Osteoblast (primary cell): ENCODE measurements at places on chromosomes 1 and 21.
A peak's percentile ranks its signal among the peaks of the same experiment; 100 is the strongest.

DNA sequence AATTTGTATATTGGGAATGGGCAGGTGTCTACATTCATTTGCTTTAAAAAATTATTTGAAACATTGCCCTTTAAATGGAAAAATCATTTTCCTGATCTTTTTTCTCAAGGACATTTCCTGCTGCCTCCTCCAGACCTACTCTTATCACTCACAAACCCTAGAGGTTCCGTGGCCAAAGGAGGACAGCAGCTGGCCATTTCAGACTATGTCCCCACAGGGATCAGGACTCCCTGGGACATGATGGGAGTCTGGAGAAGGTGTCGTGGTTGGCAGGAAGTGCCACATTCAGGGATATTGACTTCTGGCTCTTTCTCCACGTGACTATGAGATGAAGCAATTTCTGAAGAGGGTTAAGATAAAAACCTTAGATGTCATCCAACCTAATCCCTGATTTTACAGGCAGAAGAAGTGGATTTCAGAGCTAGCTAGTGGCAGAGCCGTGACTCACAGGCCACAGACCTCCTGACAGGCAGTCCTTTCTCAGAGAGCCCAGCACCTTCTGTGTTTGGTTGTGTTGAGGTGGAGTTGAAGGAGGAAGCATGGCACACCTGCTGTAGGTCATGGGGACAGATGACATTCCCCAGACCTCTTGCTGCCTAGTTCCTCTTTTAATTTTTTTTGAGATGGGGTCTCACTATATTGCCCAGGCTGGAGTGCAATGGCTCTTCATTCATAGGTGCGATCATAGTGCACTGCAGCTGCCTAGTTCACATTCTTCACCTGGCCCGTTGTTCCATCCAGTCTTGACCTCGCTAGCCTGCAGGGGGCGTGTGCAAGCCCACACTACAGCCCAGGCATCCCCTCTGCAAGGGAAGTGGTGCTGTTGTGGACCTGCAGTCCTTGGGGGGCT is 25.5 kb upstream of the IL10 start:
- no peak overlapping the region for H3K4me3 ChIP-seq
- peaks cover 15% of the 10 kb centered on the region for H3K4me1 ChIP-seq
- peak; percentile 38 for DNase-seq

GRCh38 chr1:69433073-69433472 is 134.6 kb upstream of the LRRC7 start:
- H3K27ac ChIP-seq: no peak overlapping the region
- H3K4me3 ChIP-seq: no peak overlapping the region
- H3K36me3 ChIP-seq: no peaks in the 10 kb centered on the region
- no peaks in the 10 kb centered on the region for H3K4me1 ChIP-seq
- no peaks in the 10 kb centered on the region for H3K27me3 ChIP-seq

- DNase-seq: peak; percentile 74
- no peak overlapping the region for H3K4me3 ChIP-seq
- H3K27ac ChIP-seq: no peak overlapping the region
These were observed 5.2 kb downstream of the OPRD1 start for GRCh38 chr1:28817133-28817532.

DNA sequence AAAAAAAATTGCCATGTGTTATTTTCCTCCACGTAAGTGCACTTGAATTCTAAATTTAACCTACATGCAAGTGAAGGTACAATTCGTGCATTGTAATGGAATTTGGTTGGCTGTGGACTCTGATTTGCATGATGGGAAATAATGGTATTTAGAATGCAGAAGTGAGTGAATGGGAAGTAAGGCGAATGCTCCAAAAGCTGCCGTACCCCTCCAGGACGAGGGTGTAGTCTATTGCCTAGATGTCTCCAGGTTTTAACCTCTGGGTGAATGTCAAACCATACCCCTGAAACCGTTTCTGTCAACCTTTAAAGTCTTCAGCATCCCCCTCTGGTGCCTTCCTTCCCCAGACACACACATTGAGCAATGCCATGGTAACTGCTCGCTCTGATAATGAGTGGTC is 44.5 kb downstream of the KIAA0040 start:
- no peak overlapping the region for H3K4me3 ChIP-seq
- no peak overlapping the region for H3K27ac ChIP-seq
- H3K27me3 ChIP-seq: no peaks in the 10 kb centered on the region
- no peaks in the 10 kb centered on the region for H3K36me3 ChIP-seq
- DNase-seq: no peak

- DNase-seq: no peak
- no peak overlapping the region for H3K27ac ChIP-seq
- H3K4me1 ChIP-seq: peaks cover 17% of the 10 kb centered on the region
- H3K4me3 ChIP-seq: no peak overlapping the region
These were observed 102.8 kb downstream of the KCTD3 start for GRCh38 chr1:215669806-215670491.

DNA sequence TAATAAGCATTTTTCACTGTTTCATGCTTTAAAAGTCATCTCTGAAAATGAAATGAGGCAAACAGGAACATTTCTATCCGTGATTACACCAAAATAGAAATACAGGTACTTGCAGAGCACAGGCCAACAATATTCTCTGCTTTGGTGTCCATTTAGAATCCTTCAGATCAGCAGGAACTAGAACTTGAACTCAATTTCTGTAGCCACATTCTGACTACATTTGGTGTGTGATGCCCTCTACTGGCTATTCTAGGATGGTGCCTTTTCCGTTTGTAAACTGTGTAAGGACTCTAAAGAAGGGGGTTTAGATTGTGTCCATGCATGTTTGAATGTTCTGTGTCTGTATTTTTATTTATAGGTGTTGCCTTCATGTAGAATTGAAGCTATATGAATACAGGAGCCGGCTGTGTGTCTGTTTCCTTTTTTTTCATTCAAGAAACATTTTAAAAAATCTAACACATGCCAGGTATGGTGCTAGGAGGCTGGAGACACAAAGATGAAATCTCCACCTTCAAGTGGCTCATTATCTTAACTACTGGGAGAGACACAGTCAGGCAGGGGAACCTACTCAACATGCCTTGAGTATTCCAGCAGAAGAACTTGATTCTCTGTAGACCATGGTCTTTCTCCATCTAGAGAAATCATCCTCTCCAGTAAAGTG is 7.6 kb upstream of the ZNF326 start:
- H3K4me3 ChIP-seq: no peak overlapping the region
- H3K27me3 ChIP-seq: no peaks in the 10 kb centered on the region
- peak; percentile 92 for DNase-seq
- H3K27ac ChIP-seq: no peak overlapping the region
- no peaks in the 10 kb centered on the region for H3K4me1 ChIP-seq

DNA sequence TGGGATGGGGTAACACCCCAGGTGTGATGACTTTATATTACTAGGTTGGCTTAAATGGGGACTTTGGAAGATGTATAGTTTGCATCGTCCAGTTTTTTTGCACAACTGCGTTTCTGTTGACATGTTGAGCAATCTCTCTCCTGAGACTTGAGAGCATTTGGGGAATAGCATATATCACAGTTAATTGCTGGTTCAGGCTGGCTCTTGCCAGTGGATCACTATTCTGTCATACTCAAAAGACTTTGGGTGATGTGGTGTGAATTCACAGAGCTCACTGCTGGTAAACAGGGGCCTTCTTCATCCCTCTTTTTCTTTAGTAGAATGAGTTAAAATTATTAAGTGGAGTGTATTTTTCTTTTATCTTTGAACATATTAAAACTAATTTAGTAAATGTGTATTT is 44.3 kb downstream of the LHX9 start:
- no peak for DNase-seq
- no peaks in the 10 kb centered on the region for H3K27me3 ChIP-seq
- H3K36me3 ChIP-seq: no peaks in the 10 kb centered on the region
- no peaks in the 10 kb centered on the region for H3K4me1 ChIP-seq
